ENCODE measurements at places on chromosomes 7 and 10.
A peak's percentile ranks its signal among the peaks of the same experiment; 100 is the strongest.

- no peak for DNase-seq
These were observed 79.7 kb downstream of the FRMPD2 start for GRCh38 chr10:48194830-48195229.

DNA sequence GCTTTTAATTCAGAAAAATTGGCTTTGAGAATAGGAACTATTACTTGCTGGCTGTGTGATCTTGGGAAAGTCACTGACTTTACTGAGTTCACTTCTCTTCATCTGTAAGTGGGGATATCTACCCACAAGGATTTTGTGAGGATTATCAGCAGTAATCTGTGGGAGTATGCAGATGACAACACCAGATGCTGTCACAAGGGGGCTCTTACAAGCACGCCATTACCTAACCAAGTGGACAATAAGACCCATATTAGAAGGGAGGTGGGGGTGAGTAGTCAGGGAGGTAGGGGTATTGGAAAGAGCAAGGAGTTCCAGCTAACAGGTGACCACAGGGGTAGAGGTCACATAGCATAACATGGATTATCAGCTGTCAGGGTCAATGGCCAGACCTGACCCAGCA, 569.4 kb downstream of the SUGCT start:
- no peak for DNase-seq

DNA sequence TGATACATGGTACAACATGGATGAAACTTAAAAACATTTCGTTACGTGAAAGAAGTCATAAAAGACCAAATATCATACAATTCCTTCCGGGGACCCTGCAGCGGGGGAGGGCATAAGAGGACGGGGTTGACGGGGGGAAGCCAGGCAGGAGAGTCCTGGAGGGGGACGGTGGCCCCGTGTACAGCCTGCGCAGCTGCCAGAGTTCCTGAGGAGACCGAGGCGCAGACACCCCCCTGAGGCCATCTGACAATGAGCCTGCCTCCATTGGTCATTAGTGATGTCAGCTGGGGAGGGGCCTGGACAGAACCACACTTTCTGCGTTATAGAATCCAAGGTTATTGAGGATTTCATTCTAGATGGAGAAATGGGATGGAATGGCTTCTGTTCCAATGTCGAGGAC, 47.2 kb downstream of the PRKAG2 start:
- no peak for DNase-seq

DNA sequence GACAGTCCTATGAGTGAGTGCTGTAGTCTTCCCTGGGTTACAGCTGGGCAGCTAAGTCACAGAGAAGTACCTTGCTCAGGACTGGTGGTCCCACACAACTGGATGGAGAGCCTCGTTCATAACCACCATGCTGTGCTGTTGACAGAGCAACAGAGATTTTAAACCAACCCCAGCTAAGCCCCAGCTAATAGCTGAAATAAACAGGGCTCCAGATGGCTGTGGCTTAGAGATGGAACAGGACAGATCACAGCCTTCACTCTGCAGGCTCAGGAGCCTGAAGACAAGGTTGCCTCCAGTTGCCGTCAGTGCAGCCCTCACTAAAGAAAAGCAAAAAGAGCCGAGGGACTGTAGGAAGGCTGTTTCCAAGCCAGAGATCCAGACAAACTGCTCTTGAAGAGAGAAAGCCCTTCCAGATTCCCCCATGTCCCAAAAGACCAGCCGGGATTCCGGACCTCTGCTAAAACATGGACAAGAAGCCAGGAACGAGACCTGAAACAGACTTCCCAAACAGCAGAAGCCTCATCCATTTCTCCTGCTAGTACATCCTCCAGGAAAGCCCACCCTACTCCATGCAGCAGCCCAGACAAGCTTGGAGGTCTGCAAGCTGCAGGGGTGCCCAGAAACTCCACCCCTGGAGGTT, 4.2 kb downstream of the HTRA1 start:
- DNase-seq, result no peak

- DNase-seq, result no peak
These were observed 31.1 kb upstream of the TOMM7 start for GRCh38 chr7:22853674-22854157.

- no peak for DNase-seq
These were observed 5.1 kb upstream of the ZNF503 start for GRCh38 chr10:75406462-75407223.

- DNase-seq, result peak; percentile 86
These were observed 55.3 kb upstream of the C7orf33 start for GRCh38 chr7:148535217-148535616.

DNA sequence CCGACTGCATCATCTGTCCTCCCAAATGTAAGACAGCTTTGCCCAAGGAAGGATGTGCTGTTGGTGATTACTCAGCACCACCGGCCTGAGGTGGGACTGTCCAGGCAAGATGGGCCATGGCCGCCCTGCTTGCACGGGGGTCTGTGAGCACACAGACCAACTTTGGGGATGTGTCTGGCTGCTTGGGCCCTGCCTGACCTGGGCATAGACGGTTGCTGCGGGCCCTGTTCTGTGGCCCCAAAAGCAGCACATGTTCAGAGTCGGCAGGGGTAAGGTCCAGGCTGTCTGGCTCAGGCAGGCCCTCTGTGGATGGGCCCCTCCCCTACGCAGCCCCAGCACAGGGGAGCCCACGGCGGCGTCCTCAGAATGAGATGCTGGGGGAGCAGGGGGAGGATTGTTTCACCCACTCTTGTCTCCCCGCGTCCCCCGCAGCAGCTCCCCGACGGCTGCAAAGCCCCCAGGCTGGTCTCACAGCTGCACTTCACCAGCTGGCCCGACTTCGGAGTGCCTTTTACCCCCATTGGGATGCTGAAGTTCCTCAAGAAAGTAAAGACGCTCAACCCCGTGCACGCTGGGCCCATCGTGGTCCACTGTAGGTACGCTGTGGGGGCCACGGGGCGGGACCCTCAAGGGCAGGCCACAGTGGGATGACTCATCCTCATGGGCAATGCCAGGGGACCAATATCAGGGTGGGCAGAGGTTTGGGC, 58.4 kb downstream of the MKI67 start:
- DNase-seq, result no peak

DNA sequence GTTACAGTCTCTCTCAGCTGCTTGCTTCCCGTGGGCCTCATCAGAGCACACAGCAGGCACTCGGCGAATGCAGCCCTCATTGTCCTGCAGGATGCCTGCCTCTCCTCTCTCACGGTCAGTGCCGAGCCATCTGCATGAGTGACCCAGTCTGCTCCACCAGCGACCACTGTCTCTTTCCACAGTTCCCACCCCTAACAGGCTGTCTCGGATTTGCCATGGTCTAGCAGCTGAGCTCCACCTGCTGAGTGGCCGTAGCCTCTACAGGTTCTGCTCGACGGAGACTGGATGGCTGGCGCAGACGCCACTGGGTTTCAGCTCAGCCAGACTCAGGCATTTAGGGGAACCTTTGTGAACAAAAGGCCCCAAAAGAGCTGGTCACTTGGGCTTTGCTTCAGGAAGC, 209.4 kb upstream of the FOXK1 start:
- DNase-seq, result no peak

- DNase-seq, result no peak
These were observed 52.3 kb upstream of the TMEM229A start for GRCh38 chr7:124085179-124085578.

GRCh38 chr10:125883211-125883610, 2.1 kb upstream of the DHX32 start:
- DNase-seq, result no peak

- DNase-seq, result peak; percentile 86
These were observed 87.3 kb upstream of the PIK3CG start for GRCh38 chr7:106777674-106778299.

- DNase-seq, result no peak
These were observed 64.3 kb downstream of the TNRC18 start for GRCh38 chr7:5359344-5359743.

DNA sequence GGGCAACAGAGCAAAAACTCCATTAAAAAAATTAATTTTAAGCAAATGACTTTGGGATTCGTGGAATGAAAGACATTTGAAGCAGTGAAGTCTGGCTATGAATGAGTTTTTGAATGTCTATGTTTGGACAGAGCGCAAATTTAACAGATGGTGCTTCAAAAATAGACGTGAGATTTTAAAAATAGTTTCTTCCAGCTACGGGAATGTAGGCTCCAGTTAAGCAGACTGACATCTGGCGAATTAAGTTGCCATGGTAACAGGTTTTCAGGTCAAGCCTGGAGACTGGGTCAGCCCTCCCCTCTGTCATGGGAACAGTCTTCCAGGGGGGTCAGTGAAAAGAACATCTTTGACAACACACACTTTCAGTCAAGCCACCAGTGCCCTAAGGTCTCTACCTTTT, 62.0 kb downstream of the MYOF start:
- DNase-seq, result no peak

DNA sequence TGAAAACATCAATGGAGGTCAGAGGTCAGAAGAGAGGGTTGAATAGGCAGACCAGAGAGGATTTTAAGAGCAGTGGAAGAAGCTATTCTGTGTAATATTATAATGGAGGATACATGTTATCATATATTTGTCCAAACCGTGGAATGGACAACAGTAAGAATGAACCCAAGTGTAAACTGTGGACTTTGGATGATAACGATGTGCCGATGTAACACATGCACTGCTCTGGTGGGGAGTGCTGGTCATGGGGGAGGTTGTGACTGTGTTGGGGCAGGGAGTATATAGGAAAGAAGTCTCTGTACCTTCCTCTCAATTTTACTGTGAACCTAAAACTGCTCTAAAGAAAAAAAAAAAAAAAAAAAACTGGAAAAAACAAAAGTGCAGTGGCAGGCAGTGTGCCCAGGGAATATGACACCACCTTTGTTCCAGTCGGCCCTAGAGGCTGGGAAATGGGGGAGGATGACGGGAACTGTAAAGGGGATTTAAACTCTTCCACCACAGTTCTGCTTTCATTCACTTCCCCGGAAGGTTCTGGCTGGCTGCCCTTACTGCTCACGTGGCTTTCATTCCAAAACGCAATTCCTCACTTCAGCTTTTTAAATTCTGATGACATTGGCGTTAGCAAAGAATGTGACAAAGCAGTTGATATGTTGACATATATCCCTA, 113.7 kb upstream of the ANKRD1 start:
- DNase-seq, result peak; percentile 42

DNA sequence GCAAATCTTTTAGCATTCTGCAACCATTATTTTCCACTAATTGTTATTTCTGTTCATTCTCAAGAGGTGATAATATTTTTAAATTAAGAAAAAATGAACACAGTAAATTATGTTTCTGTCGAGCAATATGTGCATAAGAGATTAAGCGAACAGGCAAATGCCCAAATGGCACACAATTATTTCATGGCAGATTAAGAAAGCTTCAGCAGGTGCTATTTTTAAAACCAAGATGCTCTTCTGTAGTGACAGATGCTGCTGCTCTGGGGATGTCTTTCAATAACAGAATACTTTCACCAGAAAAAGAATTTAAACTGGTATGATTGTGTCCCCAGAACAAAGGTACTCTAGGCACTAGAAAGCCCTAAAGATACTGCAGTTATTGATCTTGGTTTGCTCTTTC, 412.7 kb upstream of the SORCS1 start:
- no peak for DNase-seq

GRCh38 chr7:151880688-151881087, 3.8 kb upstream of the PRKAG2 start:
- DNase-seq, result no peak

- DNase-seq, result no peak
These were observed 127.8 kb downstream of the MACC1 start for GRCh38 chr7:20089431-20089830.

GRCh38 chr10:18164093-18164492, 23.9 kb downstream of the CACNB2 start:
- DNase-seq, result no peak

GRCh38 chr10:122121059-122121458, 132.1 kb downstream of the TACC2 start:
- no peak for DNase-seq

DNA sequence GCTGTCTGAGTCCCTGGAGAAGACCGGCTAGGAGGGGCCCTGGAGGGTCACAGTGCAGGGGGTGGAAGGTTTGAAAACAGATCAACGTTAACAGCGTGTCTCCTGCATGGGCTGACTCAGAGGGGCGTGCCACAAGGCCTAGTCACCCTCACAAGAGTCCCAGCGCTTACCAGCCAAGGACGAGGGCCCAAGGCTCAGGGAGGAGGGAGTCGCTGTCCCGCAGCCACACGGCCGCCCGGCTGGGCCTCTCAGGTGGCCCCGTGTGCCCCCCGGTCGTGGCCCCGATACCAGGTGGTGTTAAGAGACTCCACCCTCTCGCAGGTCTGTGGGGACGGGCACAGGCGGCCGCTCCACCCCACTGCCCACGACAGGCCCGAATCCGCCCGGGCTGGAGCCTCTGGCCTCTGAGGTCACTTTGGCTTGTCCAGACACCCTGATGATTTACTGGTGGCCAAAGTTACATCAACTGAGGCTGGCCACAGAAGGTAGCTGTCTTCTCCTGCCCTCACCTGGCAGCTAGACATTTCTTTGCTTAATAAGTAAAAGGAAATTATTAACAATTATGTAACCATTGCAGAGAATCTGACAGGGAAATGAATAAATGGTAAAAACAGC, 34.0 kb downstream of the FAM20C start:
- DNase-seq, result no peak

DNA sequence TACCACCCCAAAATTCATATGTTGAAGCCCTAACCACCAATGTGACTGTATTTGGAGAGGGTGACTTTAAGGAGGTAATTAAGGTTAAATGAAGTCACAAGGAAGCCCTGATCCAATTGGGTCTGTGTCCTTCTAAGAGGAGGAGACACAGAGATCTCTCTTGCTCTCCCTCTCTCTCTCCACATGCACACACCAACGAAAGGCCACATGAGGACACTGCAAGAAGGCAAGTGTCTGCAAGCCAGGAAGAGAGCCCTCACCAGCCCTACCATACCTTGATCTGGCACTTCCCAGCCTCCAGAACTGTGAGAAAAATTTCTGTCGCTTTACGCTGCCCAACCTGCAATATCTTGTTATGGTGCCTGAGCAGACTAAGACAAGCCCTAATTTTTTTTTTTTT, 56.0 kb upstream of the NEBL start:
- DNase-seq, result no peak

DNA sequence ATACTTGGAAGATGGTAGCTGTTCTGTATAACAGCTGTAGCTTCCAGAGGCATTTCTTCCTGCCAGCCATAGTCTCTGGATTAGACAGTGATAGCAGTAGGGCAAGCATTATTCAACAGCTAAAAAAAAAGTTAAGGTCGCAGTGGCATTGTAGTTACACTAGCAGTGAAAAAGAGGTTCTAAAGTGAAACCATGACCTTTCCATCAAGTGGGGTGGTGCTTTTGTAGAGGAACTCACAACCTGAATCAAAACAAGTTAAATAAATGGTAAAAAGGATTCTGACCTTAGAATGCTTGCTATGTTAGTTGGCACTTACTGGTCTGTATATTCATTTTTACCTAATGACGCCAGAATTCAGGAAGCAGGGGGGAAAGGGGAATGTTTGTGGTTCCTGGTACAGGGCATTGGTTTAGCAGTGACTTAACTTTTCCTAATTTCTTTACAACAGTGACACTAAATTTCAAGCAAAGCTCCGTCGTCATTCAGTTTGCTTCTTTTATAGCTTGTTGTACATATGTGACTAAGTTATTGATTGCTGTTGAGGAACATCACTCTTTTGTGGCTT, 55.0 kb downstream of the GBF1 start:
- DNase-seq, result no peak

- DNase-seq, result no peak
These were observed 76.2 kb upstream of the SLC25A13 start for GRCh38 chr7:96397936-96398598.

GRCh38 chr7:107931740-107932515, 40.9 kb downstream of the DLD start:
- no peak for DNase-seq

- no peak for DNase-seq
These were observed 3.0 kb downstream of the PIP4K2A start for GRCh38 chr10:22711373-22711772.
